Thoracic aorta (tissue), 2 donors: ENCODE measurements at places on chromosomes 4 and X. TPM values are rescaled to one million over a fixed set of nuclear protein-coding genes. Genes with fewer than 3 reads are reported as not detected.

DNA sequence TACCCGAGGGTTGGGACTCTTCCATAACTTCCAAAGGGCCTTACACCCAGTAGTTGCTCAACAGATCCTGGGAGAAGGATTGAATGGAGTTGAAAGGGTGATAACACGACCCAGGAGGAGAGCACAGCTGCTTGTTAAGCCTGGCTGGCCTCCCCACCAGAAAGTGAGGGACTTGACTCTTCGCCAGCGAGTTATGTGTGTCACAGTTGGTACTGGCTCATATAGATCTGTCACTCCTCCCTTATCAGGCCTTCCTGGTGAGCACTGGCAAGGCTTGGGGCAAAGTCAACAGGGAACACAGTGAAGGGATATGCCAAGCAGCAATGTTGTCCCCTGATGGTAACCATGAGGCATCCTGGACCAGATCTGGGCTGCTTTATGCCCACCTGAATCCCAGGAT lies 35.8 kb downstream of the APLN start:
- no peaks in the 10 kb centered on the region for H3K27me3 ChIP-seq
- H3K36me3 ChIP-seq = no peaks in the 10 kb centered on the region
- DNase-seq = no peak
- H3K4me3 ChIP-seq = no peak overlapping the region

- peak overlapping the region; percentile 64 for H3K27ac ChIP-seq
- no peak for DNase-seq
- peaks cover 28% of the 10 kb centered on the region for H3K4me1 ChIP-seq
- H3K4me3 ChIP-seq = no peak overlapping the region
These were observed 10.9 kb downstream of the SH3D19 start for GRCh38 chr4:151314479-151314878.

DNA sequence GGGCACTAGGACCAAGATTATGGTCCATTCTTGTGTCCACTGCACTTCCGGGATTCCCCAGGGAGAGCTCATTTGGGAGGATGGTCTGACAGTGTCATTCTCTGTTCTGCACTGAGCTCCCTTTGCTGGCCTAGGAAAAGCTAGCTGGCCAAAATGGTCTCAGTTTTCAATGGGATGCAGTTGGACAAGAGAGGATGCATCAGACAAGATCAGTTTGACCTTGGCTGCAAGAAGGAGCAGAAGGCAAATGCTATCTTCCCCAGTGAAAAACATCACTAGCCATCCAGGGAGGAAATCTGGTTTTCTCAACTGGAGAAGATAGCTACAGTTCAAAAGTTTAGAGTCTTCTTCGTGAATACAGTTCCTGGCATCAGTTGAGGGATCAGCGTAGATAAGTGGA lies 221.1 kb downstream of the PTTG2 start:
- DNase-seq = no peak
- no peak overlapping the region for H3K4me3 ChIP-seq
- no peak overlapping the region for H3K27ac ChIP-seq
- H3K4me1 ChIP-seq = peaks cover 11% of the 10 kb centered on the region
- no peaks in the 10 kb centered on the region for H3K36me3 ChIP-seq

- no peak for DNase-seq
- no peaks in the 10 kb centered on the region for H3K27me3 ChIP-seq
- no peak overlapping the region for H3K27ac ChIP-seq
- H3K4me1 ChIP-seq = no peaks in the 10 kb centered on the region
These were observed 9.5 kb upstream of the NAAA start for GRCh38 chr4:75950213-75950815.

DNA sequence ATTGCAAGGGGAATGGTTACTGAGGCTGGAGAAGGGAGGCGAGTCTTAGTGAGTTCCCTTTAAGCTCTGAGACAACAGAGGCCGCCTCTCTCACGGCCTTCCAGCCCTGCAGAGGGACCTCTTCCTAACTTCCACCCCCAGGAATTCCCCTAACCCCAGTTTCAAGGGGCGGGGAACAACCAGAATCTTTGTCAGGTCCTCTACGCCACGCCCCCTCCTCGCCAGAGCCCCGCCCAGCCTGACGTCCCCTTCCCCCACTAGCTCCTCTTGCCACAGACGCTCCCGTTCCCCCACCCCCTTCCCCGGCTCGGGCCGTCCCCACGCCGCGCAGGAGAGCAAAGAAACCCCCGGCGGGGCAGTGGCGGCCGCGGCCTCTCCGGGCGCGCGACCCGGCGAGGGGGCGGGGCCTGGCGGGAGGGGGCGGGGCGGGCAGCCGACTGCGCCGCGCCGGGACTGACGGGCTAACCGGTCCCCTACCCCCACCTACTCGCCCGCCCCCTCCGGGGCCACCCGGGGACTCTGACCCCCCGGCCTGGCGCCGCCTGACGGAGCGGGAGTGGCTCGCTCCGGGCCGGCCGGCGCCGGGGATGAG lies 12.3 kb upstream of the TMEM156 start:
- no peaks in the 10 kb centered on the region for H3K36me3 ChIP-seq
- H3K4me1 ChIP-seq = peaks cover 15% of the 10 kb centered on the region
- peak; percentile 77 for DNase-seq
- peak overlapping the region; percentile 83 for H3K27ac ChIP-seq
- H3K27me3 ChIP-seq = no peaks in the 10 kb centered on the region
- H3K4me3 ChIP-seq = peak overlapping the region; percentile 89

DNA sequence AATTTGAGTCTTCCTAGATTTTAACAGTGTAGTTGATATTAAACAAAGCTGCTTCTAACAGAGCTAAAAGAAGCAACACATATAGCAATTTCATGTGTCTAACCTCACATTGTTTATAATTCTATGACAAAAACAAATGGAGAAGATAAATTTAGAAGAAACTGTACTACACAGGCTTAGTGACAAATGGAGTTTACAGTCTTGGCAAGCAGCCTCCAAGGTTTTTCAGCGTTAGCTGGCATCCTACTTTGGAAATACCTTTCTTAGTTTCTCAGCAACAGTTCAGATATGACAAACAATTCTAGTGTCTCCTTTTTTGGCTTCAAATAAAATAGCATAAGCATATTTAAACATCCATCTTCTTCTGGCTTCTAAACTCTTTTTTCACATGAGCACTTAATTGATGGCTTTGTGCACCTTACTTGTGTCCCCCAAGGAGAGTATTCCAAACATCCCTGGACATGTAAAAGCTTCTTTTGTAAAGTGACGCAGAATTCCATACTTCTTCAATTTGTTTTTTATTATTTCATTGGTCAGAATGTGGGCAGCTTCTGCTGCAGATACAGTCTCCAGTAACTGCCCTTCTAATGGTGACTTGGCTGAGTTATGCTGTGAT lies 249.8 kb downstream of the ANTXR2 start:
- H3K4me1 ChIP-seq = peaks cover 16% of the 10 kb centered on the region
- no peak overlapping the region for H3K4me3 ChIP-seq
- no peak overlapping the region for H3K27ac ChIP-seq

DNA sequence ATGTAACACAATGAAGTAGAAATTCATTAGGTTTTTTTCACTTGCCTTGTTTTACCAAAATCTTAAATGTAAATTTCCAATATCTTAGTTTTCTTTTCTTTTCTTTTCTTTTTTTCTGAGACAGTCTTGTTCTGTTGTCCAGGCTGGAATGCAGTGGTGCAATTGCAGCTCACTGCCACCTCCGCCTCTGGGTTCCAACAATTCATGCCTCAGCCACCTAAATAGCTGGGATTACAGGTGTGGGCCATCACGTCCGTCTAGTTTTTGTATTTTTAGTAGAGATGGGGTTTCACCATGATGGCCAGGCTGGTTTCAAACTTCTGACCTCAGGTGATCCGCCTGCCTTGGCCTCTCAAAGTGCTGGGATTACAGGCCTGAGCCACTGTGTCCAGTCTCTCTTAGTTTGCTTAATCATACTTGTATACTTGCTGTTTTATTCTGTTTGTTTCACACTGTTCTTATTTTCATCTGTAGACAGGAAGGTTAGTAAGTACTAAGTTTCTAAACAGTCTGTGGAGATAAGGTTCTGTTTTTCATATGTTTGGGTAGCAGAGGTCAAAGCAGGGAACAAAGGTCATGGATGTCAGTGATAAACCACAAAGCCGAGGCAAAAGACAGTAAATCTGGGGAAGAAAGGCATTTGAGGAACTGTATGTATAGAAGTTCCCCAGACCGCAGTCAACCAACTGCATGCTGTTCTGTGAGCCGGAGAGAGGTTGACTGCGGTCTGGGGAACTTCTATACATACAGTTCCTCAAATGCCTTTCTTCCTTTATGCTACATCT lies 129.1 kb downstream of the CBR4 start:
- H3K4me1 ChIP-seq = peaks cover 89% of the 10 kb centered on the region
- H3K4me3 ChIP-seq = no peak overlapping the region
- peaks cover 22% of the 10 kb centered on the region for H3K36me3 ChIP-seq
- H3K27me3 ChIP-seq = no peaks in the 10 kb centered on the region
- H3K27ac ChIP-seq = peak overlapping the region; percentile 90

DNA sequence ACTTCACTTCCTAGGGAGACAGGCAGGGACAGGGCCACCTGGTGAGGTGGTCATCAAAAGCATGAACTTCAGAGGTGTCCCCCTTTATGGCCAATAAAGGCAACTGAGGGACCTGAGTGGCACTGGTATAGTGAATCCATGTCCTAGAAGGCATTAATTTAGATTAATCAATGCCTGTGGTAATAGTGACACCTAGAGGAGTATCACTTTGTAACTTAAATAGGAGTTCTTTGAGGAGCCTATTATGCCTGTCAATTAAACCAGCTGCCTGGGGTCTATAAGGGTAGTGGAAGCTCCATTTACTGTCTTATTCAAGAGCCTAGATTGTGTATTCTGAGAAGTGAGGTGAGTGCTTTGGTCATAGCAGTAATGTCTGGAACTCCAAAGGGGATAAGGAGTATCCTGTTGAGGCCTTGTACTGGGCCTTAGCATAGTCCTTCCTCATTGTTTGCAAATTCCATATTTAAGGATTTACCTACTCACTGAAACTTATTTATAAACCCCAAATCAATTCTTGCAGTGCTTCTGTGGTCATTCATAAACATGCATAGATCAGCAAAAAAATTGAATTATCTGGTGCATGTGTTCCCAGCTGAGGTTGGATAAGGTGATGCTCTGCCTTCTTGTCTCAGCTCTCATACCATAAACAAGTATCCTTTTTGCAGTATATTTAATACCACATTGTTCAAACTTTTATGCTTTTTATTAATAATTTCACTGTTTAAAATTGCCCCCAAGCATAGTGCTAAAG lies 213.8 kb upstream of the RADX start:
- no peaks in the 10 kb centered on the region for H3K36me3 ChIP-seq
- no peak overlapping the region for H3K4me3 ChIP-seq
- H3K4me1 ChIP-seq = no peaks in the 10 kb centered on the region

DNA sequence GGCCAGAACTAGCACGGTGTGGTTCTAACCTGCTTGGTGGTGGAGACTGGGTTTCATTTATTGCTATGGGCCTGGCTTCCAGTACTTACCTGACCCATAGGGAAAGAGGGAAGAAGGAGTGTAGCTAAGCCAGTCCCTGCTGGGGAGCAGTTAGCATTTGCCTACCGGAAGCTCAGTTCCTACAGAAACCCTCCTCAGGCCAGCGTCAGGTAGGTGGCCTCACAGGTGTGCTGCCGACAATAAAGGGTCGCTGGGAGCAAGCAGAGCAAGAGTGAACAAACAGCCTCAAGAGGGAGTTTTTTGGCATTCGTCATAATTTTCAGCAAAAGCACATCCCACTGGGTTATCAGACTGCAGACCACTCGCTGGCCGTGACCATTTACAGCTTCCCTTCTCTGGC lies 740.6 kb upstream of the TENM3 start:
- H3K36me3 ChIP-seq = no peaks in the 10 kb centered on the region
- DNase-seq = no peak
- no peak overlapping the region for H3K4me3 ChIP-seq
- H3K4me1 ChIP-seq = no peaks in the 10 kb centered on the region
- H3K27me3 ChIP-seq = no peaks in the 10 kb centered on the region

DNA sequence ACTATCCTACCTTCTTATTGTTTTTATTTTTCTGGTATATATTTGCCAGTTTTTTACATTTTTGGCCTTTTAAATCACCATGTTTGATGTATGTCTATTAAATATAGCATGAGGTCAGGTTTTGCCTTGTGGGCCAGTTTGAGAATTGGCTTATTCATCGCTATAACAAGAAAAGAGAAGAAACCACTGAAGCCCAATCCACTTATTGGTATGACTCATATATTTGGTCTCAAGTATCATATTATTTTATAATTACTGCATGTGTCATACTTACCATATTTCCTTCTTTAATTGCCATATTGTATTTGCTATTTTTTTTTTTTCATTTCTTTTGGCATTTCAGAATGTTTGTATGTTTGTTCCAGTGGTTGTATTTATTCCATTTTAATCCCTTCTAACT lies 99.3 kb downstream of the IRF2 start:
- DNase-seq = no peak
- no peaks in the 10 kb centered on the region for H3K36me3 ChIP-seq
- no peak overlapping the region for H3K4me3 ChIP-seq

GRCh38 chr4:76589402-76589801 lies 154.4 kb downstream of the SHROOM3 start:
- no peak for DNase-seq
- peak overlapping the region; percentile 74 for H3K4me3 ChIP-seq
- no peaks in the 10 kb centered on the region for H3K27me3 ChIP-seq
- H3K4me1 ChIP-seq = peaks cover 20% of the 10 kb centered on the region

DNA sequence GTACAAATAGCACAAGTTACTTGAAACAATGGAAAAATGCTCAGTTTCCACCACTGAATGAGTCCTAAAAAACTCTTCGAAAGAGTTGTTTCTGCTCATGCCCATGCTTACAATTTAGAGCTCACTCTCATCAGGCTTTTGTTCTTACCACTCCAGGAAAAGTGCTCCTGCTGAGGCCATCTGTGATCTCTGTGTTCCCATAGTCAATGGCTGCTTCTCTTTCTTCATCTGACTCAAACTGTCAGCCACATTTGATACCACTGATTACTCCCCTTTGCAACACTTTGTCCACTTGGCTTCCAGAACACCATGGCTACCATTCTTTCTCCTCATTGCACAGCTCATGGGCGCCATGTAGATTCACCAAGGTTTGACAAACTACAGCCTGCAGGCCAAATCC lies 80.0 kb upstream of the SLC34A2 start:
- no peak for DNase-seq
- H3K27me3 ChIP-seq = no peaks in the 10 kb centered on the region
- H3K36me3 ChIP-seq = no peaks in the 10 kb centered on the region
- no peak overlapping the region for H3K27ac ChIP-seq

DNA sequence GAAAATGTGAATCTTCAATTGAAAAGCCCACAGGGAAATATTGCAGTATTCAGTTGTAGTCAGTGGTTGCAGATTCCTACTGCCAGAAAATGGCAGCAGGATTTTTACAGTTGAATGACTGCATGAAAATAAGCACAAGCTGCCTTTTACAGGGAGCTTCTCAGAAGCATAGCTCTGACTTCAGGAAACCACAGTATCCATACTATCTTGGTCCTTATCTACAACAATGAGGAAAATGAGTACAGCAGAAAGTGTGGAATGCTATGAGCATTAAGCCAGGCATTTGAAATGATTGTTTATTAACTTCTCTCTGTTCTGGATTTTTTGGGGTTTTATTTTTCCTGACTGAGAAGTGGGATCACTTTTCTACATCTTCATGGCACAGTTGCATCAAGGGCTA lies 34.6 kb upstream of the PRRG1 start:
- no peak for DNase-seq
- H3K27ac ChIP-seq = no peak overlapping the region
- no peaks in the 10 kb centered on the region for H3K36me3 ChIP-seq
- H3K4me3 ChIP-seq = no peak overlapping the region
- H3K4me1 ChIP-seq = no peaks in the 10 kb centered on the region

- no peaks in the 10 kb centered on the region for H3K27me3 ChIP-seq
- no peak overlapping the region for H3K27ac ChIP-seq
- no peaks in the 10 kb centered on the region for H3K36me3 ChIP-seq
- no peak overlapping the region for H3K4me3 ChIP-seq
These were observed 85.4 kb downstream of the FAM13A start for GRCh38 chr4:88971536-88971935.

LGI2 gene
- total RNA-seq = 4.0 TPM

ARHGEF9 gene
- 97.9 TPM for total RNA-seq

CT45A1 gene
- not detected for total RNA-seq

RAP2C gene
- total RNA-seq = 12.3 TPM

BGN gene
- 1,777 TPM for total RNA-seq

MAGEA6 gene
- not detected for total RNA-seq

GIMD1 gene
- total RNA-seq = not detected
